Kidney capillary endothelial cell (primary cell): ENCODE measurements at places on chromosomes 5 and 9.

DNA sequence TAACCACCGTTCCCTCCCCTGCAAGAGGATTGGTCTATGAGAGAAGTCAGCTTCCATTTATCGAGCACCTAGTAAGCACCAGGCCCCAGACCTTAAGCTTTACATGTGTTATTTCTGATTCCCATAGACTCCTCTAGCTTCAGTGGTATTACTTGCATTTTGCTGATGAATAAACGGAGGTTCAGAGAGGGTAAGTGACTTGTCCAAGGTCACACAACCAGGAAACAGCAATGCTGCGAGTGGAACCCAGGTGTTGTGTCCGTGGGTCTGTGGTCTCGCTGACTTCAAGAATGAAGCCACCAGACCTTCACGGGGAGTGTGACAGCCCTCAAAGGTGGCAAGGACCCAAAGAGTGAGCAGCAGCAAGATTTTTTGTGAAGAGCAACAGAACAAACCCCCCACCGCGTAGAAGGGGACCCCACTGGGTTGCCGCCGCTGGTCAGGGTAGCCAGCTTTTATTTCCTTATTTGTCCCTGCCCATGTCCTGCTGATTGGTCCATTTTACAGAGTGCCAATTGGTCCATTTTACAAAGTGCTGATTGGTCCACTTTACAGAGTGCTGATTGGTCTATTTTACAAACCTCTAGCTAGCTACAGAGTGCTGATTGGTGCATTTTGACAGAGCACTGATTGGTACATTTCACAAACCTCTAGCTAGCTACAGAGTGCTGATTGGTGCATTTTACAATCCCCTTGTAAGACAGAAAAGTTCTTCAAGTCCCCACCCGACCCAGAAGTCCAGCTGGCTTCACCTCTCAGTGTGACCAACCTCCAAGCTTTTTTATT lies 29.1 kb upstream of the KCNIP1 start:
- no peak for DNase-seq

DNA sequence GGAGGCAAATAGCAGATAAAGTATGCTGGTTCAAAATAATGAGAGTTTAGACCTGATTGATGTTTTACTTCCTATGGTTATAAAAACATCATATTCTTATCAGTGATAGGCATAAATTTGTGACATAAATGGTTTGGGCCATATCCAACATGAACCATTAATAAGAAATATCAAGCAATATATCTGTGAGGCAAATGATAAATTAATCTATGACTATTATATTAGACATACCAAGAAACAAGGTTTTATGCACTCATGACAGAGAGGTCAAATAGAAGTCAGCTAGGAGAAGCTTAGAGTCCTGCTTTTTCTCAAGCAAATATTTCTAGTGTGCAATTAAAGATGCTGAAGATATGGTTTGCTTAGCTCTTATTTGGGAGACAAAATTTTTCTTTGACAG lies 10.4 kb downstream of the SMIM3 start:
- no peak for DNase-seq

DNA sequence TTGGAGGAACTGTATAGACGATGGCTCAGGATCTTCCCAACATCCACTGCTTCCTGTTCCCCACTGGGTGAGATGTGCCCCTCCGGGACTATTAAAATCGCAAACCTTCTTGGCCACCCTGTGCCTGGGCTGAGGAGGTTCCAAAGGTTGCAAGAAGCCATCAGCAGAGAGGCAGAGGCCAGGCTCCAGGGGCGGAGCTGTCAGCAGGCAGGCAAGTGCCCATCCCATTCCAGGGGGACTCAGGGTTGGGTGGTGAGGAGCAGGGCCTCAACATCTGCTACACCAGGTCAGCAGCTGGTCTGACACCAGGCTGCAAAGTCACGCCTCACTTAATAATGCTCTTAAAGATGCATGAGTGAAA lies 2.2 kb downstream of the BTNL3 start:
- DNase-seq: no peak

- DNase-seq: no peak
Observed at GRCh38 chr9:129382281-129383018, 204.4 kb upstream of the IER5L start.

GRCh38 chr5:140242099-140242498 lies 60.8 kb downstream of the PFDN1 start:
- no peak for DNase-seq

DNA sequence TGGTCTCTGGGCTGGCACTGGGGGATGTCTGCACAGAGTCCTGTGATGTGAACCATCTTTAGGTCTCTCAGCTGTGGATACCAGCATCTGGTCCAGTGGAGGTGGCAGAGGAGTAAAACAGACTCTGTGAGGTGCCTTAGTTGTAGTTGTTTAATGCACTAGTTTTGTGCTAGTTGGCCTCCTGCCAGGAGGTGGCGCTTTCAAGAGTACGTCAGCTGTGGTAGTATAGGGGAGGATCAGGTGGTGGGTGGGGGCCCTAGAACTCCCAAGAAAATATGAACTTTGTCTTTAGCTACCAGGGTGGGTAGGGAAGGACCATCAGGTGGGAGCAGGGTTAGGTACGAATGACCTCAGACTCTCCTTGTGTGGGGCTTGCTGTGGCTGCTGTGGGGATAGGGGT lies 197.1 kb downstream of the TMC1 start:
- no peak for DNase-seq

DNA sequence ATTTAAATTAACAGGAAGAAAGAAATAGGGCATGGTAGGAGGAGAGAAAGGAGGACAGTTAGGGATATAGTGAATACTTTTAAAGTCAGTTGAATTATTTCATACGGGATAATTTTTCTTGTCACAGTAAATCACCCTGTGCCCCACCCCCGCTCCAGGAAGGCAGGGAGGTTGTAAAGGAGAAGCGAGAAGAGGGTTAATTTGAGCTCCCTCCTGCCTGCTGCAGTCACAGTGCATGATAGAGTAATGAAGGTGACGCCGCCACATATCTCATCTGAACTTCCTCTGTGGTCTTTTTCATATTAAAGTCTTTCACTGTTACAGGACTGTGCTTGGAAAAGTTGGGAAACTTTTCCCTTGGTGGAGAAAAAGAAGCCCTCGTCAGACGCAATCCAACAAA lies 896 bp upstream of the PCSK5 start:
- DNase-seq: no peak

- DNase-seq: no peak
Observed at GRCh38 chr5:170287532-170287931, 10.0 kb downstream of the LCP2 start.

DNA sequence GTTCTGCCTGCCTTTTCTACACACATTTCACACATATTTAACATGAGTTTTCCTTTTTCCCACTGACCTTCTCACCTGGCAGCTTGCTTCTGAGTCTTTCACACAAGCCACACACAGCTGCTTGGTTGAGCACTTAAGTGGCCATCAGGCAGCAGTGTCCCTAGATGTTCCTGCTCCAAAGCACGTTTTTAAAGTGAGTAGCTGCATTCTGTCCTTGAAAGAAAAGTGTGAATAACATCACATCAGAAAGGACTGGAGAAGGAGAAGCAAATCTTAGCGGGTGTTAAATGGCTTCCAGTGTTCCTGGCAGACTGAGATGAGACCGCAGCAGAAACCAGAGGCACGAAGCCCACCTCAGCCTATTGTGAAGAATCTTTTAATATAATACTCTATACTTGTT lies 209.2 kb upstream of the IRX4 start:
- no peak for DNase-seq

DNA sequence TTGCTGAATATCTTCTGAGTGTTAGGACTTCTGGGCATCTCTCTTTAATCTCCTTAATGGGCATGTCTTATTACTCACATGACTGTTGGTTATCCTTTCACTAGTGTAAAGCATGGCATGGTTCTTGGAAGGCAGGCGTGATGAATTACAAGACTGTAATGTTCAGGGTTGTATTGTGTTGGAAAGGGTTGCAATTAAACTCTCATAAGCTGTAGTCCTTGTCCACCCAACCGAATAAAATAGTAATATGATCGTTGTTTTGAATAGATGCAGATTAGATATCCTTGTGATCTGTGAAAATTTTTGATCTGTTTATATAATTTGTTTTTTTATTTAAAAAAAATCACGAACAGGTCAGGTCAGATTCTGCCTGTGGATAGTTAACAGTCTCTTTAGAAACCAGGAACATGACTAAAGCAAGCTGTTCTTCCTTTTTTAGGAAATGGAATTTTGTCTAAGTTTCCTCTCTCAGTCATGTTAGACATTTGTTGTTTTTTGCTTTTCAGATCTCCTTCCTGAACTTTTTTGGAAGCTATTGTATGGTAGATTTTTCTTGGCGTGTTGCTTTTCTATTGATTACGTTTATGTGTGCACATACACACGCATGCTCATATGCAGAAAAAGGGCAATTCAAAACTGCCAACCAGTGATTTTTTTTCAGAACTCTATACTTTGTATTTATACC lies 121.8 kb downstream of the ARHGEF28 start:
- no peak for DNase-seq

- no peak for DNase-seq
Observed at GRCh38 chr9:130530938-130531337, 48.4 kb upstream of the FUBP3 start.

- no peak for DNase-seq
Observed at GRCh38 chr9:79107911-79108676, 463.7 kb upstream of the TLE4 start.

- no peak for DNase-seq
Observed at GRCh38 chr9:81594415-81594814, 94.9 kb downstream of the TLE1 start.
